ENCODE measurements at places on chromosomes 16 and 17. TPM values are rescaled to one million over a fixed set of nuclear protein-coding genes. Genes with fewer than 3 reads are reported as not detected.

- no peak for DNase-seq
Observed at GRCh38 chr17:83080858-83081683, 1.7 kb downstream of the METRNL start.

DNA sequence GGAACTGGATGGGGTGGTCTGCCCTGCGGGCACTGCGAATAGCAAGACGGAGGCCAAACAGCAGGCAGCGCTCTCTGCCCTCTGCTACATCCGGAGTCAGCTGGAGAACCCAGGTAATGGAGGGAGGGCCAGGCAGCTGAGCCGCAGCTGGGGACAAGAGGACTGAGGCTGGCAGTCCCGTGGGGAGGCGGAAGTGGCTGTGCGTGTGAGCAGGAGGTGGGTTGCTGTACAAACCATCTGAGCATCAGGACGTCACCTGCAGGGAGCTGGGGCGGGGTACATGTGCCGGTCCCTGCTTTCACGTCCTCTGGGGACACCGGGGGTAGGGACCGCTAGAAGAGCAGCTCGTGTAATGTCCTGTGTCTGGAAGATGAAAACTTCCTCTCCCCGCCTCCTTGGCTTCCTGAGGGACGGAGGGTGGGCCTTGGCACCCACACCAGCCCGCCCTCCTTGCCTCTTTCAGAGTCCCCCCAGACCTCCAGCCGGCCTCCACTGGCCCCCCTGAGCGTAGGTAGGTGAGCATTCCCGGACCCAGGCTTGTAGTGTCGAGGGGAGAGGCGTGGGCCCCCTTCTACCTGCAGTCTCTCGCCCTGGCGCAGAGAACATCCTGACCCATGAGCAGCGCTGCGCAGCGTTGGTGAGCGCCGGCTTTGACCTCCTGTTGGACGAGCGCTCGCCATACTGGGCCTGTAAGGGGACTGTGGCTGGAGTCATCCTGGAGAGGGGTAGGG lies 3.7 kb downstream of the ADAD2 start:
- no peak for DNase-seq

DNA sequence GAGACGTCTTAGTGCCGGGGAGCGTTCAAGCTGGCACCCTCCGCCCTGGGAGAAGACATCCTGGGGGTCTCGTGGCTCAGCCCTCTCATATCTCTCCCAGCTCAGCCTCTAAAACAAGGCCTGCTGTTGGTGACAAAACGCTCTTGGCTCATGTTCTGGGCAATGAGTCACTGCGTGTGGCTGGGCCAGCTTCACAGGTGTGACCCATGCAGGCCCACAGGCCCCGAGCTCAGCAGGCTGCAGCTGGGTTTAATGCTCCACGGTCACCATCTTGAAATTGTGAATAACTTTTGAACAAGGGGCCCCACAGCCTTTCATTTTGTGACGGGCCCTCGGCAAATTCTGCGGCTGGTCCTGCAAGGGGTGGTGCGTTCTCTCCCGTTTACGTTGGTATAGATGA lies 22.4 kb downstream of the GAA start:
- DNase-seq = no peak

- DNase-seq = no peak
Observed at GRCh38 chr17:32993977-32994376, 2.3 kb downstream of the SPACA3 start.

AP1G1 gene
- 98.6 TPM for total RNA-seq

- DNase-seq = no peak
Observed at GRCh38 chr17:74202938-74203337, 540 bp upstream of the RPL38 start.

YBX2 gene
- 0.96 TPM for total RNA-seq

DNA sequence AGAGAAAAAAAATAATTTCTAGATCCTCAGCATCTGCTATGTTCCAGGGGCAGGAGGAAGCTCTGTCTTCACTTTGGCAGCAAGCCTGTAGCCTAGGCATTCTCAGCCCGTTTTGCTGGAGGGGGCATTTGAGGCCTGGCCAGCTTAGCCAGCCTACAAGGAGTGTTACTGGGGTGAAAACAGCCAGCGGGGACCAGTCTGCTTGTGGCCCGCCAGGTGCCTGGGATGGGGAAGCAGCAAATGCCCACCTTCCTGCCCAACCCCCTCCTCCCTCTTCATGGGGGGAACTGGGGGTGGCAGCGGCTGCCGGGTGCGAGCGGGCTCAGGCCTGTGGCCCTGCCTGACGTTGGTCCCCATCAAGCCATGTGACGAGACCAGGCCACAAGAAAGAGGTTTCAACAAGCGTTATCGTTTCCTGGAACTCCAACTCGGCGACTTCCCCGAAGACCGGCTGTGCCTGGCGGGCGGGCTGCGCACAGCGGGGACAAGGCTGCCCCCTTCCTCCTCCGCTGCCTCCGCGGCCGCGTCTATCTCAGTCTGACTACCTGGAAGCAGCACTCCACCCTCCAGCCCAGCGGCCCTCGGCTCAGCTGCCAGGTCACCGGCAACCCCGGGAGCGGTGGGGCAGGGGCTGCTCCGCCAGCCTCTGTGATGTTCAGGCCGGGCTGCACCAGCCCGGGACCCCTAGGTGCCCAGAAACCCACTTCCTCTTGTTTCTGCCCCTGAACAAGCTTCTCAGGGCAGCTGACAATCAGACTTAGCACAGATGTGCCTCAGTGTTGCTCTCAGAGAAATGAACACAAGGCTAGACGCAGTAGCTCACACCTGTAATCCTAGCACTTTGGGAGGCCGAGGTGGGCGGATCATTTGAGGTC lies 22.9 kb downstream of the SOCS1 start:
- no peak for DNase-seq

XYLT1 gene
- 15.0 TPM for total RNA-seq

DNA sequence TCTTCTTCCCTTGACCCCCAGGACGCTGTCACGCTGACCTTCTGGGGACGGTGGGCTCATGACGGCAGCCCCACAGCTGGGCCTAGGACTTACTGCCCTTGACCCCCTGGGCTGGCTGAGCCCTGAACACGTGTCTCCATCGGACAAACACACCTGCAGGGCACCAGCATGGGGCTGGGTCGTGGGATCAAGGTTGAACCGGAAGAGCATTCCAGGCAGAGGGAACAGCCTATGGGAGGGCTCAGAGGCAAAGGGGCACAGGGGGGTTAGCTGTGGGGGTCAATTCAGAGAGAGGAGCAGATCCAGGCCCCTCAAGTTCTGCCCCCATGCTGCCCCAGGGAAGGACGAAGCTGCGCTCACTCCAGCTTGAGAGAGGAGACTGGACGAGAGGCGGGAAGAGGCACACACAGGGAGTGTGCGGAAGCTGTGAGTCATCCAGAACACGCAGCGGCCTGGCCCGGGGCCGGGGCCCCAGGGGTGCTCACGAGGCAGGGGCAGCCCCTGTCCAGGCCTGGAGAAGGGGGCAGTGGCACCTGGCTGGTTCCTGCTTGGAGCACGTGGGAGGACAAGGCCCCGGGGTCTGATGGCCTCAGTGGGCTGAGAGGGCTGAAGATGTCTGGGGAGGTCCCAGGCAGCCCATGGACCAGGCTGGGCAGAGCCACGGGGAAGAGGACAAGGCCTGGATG lies 9.9 kb downstream of the SSTR5 start:
- DNase-seq = no peak

DNA sequence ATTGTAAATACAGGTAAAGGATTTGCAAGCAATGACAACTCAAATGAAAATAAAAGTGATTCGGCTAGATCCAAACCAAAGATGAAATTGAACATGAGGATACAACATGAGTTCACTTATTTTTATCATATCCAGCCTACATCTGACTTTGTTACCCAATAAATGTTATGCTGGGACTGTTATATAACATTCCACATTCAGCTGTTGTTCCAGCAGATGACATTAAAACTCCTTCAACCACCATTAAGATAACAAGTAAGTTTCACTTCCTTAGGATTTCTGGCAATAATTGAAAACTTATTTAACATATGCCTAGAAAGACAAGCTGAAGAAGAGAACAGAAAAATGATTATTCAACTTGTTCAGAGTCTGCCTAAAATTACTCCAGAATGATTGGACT lies 729.4 kb downstream of the CDH11 start:
- no peak for DNase-seq

CFDP1 gene
- total RNA-seq = 99.8 TPM

CA5A gene
- total RNA-seq = not detected

GRCh38 chr17:77748436-77748835 lies 210.1 kb upstream of the TNRC6C start:
- DNase-seq = no peak

DNA sequence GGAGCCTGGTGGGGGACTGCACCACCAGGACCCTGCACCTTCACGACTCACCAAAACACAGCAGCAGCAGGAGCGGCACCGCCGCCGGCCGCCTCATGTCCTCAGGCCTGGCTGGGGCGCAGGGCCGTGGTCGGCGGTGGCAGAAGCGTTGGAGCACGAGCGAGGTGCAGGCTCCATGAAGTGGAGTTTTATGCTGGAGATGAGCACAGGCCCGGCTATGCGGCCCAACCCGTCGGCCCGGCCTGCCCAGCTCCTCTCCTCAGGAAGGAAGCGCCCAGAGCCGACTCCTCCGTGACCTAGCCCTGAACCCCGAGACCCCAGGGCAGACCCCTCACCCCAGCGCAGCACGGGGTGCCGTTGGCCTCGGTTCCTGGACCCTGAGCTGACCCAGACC lies at the start of gene PRSS27:
Gene PRSS27, minus strand, starts transcription at position 161 of the 394 bp plus-strand sequence. Its CDS starts 64 bp downstream, at position 97.
- DNase-seq = no peak

GRCh38 chr17:44931376-44931775 lies 16.1 kb upstream of the GFAP start:
- no peak for DNase-seq

KREMEN2 gene
- 1.0 TPM for total RNA-seq

DNA sequence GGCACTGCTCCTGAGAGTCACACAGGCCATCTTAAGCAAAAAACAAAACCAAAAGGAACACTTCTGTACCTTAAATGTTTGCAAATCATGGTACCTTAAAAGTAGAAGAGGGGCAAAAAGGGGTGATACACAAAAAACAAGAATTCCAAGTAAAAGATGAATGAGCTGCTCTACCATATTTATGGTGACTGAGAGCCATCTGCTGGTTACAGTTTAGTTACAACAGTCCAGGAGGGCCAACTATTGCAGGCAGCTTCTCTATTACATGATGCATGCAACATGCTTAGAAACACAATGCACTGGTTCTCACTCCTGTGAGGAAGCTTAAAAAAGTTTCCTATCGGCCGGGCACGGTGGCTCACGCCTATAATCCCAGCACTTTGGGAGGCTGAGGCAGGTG lies 53.5 kb downstream of the STX8 start:
- DNase-seq = peak; percentile 10

C17orf67 gene
- 2.4 TPM for total RNA-seq

GRCh38 chr17:42346481-42346880 lies 41.8 kb downstream of the STAT3 start:
- no peak for DNase-seq
